Stimulated activated CD4-positive, alpha-beta T cell treated with anti-CD3 and anti-CD28 coated beads, Interleukin-12 subunit alpha, Interleukin-12 subunit beta, amount 100 ng/mL, for 48 hours (primary cell): ENCODE measurements at places on chromosomes 1 and 21.

GRCh38 chr1:162230096-162230495 lies 146.6 kb downstream of the SPATA46 start:
- DNase-seq: no peak

DNA sequence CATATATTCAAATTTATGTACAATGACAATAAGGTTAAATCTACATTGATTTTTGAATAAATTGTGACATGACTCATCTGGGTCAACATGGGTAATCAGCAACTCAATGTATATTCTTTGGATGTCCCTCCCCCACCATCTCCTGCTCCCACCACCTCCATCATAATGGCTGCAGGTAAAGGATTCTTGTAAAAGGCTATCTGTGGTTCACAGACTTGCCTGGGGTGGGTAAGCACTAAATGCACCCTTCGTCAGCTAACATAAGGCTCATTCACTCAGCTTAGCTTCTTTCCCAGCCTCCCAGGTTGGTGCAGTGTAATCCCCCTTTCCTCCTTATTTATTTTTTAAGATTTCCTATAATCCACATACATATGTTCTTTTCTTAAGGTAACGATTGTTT lies 355.7 kb upstream of the DPYD start:
- no peak for DNase-seq

DNA sequence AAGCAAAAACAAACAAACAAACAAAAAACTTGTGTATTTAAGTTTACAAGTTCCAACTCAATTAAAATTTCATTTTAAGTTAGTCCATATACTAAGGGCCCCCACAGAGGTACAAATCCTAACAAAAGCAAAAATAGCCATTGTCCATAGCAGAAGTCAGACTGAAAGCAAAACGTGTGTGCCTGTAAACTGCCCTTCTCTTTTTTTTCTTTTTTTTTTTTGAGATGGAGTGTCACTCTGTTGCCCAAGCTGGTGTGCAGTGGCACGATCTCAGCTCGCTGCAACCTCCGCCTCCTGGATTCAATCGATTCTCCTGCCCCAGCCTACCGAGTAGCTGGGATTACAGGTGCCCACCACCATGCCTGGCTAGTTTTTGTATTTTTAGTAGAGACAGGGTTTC lies 11.6 kb upstream of the IFNGR2 start:
- no peak for DNase-seq

DNA sequence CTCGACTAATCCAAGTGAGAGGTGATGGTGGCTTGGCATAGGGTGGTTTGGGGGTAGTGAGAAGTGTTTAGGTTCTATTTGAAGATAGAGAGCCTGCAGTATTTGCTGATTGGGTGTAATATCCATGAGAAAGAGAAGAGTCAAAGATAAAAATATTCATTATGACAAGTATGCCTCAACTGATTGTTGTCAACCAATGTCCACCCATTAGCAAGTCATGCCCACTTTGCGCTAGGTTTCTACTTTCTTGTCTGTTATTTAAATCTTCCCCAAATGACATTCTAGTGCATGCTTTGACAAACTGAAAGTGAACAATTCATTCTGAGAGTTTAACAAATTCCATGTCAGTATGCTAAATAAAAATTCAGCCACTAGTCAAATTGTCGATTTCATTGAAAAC lies 3.8 kb upstream of the XCL1 start:
- DNase-seq: no peak

GRCh38 chr1:65068202-65069010 lies 79.6 kb upstream of the AK4 start:
- DNase-seq: no peak

- no peak for DNase-seq
Observed at GRCh38 chr1:34829250-34829649, 30.3 kb downstream of the SMIM12 start.
